ENCODE measurements at places on chromosomes 7 and 10.

- no peak for DNase-seq
These were observed 339.9 kb downstream of the CXCL12 start for GRCh38 chr10:44045020-44045419.

GRCh38 chr10:117074621-117075020, 63.4 kb downstream of the VAX1 start:
- DNase-seq, result no peak

GRCh38 chr10:71795248-71795647, 21.9 kb upstream of the VSIR start:
- no peak for DNase-seq

DNA sequence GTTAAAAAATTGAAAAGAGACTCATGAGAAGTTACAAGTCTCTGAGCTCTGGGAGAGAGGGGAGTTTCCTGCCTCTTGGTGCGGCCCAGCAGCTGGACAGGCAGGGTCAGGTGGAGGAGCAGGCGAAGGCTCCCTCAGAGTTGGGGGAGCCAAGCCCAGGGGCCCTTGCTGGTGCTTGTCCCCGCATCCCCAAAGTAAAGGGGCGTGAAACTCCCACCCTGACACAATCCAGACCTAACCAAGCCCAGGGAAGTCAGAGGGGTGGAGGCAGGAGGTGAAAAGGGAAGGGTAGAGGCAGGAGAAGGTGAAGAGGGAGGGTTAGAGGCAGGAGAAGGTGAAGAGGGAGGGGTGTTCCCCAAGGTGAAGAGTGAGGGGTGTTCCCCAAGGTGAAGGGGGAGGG, 322.8 kb downstream of the GLRX3 start:
- no peak for DNase-seq

DNA sequence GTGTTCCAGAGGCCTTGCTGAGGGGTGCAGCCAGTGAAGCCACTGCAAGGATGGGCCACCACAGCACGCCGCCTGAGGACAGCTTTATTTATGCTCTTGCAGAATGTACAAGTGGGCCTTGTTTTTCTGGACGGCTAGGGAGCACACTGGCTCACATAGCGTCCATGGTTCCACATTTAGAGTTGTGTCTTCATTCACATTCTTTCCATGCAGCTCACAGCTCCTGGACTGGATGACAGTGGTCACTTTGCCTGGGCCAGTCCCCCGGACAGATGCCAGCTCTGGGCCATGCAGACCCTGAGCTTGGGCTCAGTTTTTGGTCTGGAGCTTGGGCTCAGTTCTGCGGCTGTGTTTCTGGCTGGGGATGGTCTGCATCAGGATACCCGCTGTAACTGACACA, 2.6 kb upstream of the C10orf71 start:
- DNase-seq, result no peak

DNA sequence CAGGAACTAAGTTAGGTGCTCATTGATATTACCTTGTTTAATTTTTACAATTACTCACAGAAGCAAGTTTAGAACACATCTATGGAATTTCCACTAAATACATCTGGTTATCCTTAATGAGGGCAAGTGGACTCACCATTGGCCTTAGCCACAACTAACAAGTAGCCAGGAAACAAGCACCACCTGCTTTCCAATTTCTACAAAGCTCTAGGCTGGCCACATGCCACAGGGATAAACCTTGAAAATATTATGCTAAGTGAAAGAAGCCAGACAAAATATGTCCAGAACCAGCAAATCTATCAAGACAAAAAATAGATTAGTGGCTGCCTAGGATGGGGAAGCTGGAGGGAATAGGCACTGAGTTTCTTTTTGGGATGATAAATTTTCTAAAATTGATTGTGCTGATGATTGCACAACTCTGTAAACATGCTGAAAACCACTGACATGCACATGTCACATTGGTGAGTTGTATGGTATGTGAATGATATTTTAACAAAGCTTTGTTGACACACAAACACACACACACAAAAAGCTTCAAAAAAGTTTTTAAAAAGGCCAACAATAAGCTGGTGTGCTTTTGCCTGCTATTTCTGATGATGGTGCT, 179.4 kb downstream of the CPEB3 start:
- no peak for DNase-seq

DNA sequence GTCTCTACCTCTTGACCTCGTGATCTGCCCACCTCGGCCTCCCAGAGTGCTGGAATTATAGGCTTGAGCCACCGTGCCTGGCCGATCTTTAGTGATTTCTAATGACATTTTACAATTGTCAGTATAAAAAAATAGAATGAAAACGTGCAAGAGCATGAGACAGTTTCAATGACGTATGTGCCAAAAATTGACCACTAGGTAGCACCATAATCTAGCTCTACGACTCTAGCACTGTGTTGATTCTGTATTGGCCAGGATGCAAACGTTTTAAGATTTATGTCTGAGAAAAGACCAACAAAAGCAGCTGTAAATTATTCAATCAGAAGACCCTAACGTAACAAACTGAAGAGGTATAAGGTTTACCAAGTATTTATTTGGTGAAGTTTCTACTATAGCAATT, 25.4 kb upstream of the EXOC6 start:
- DNase-seq, result no peak

DNA sequence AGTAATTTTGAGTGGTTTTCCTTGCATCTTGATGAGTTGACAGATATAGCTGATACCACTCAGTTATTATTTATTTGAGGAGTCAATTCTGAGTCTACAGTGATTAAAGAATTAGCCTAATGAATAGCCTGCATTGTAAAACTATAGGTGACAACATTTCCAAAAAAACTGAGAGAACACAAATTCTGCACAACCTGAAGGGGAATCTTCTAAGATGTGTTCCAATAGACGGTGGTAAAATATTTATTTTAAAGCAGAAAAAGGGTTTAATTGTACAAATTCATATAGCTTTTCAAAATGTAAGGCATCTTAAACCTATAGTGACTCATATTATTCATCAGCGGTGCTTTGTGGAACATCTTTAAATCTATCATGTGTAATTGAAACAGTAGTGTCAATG, 200.4 kb downstream of the RNLS start:
- no peak for DNase-seq

GRCh38 chr10:3480281-3480989, 304.6 kb downstream of the KLF6 start:
- DNase-seq, result no peak

DNA sequence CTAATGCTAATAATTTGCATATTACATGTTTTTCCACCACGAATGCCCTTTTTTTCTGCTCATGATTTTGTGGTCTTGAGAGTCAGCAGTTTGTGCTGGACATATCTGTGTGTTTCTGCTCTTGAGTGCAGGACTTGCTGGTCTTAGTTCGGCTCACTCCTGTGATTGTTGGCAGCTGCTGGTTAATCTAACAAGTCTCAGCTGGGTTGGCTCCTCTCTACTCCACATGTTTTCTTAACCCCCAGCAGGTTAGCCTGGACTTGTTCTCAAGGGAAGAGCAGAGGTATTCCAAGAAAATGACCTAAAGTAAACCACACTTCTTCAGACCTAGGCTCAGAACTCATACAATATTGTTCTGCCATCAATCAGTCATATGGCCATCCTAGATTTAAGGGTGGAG, 1238.9 kb downstream of the XPNPEP1 start:
- DNase-seq, result no peak

- no peak for DNase-seq
These were observed 513.9 kb downstream of the ADRA2A start for GRCh38 chr10:111590703-111591102.

- DNase-seq, result no peak
These were observed 120.8 kb downstream of the NRCAM start for GRCh38 chr7:108335269-108335918.

- no peak for DNase-seq
These were observed 150.4 kb upstream of the LANCL2 start for GRCh38 chr7:55214707-55215106.

Data from cortex of kidney (tissue), 1 donor.